Lower lobe of right lung (tissue), 2 donors: ENCODE measurements at places on chromosomes 4 and X.

GRCh38 chr4:128827296-128827695, 17.8 kb downstream of the JADE1 start:
- H3K27ac ChIP-seq = no peak overlapping the region
- H3K4me1 ChIP-seq = peaks cover 48% of the 10 kb centered on the region
- H3K36me3 ChIP-seq = peaks cover 6% of the 10 kb centered on the region
- H3K4me3 ChIP-seq = no peak overlapping the region

GRCh38 chr4:6058531-6059374, 40.5 kb upstream of the C4orf50 start:
- no peak for DNase-seq
- no peak overlapping the region for H3K4me3 ChIP-seq
- no peaks in the 10 kb centered on the region for H3K27me3 ChIP-seq
- H3K36me3 ChIP-seq = no peaks in the 10 kb centered on the region
- H3K4me1 ChIP-seq = no peaks in the 10 kb centered on the region

DNA sequence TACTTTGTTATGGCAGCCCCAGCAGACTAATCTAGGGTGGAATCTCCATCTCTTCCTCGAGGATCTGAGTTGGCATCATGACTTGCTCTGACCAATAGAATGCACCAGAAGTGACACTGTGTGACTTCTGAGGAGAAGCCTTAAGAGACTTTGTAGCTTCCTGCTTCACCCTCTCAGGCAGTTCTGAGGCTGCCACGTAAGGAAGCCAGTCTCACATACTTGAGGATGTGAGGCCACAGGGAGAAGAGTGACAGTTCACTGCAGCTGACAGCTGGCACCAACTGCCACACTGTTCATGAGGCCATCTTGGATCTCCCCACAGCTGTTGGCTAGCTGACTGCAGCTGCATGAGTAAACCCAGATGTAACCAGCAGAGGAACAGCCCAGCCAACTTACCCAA, 29.3 kb upstream of the BCOR start:
- no peaks in the 10 kb centered on the region for H3K4me1 ChIP-seq
- H3K27me3 ChIP-seq = no peaks in the 10 kb centered on the region
- DNase-seq = no peak
- H3K27ac ChIP-seq = no peak overlapping the region

DNA sequence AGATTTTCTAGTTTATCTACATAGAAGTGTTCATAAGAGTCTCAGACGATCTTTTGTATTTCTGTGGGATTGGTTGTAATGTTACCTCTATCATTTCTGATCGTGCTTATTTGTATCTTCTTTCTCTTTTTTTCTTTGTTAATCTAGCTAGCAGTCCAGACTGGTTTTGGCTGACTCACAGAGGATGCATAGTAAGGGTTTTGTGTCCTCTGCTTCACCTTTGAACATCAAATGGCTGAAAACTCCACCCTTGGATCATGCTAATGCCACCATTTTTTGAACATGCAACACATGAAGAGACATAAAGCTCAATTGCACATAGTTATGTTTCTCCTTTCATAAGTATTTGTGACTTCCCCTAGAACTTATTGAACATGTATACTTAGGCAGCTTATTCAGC, 22.8 kb downstream of the TMPRSS11A start:
- no peak overlapping the region for H3K4me3 ChIP-seq
- H3K36me3 ChIP-seq = no peaks in the 10 kb centered on the region
- no peaks in the 10 kb centered on the region for H3K27me3 ChIP-seq
- no peak for DNase-seq
- no peaks in the 10 kb centered on the region for H3K4me1 ChIP-seq
- no peak overlapping the region for H3K27ac ChIP-seq

DNA sequence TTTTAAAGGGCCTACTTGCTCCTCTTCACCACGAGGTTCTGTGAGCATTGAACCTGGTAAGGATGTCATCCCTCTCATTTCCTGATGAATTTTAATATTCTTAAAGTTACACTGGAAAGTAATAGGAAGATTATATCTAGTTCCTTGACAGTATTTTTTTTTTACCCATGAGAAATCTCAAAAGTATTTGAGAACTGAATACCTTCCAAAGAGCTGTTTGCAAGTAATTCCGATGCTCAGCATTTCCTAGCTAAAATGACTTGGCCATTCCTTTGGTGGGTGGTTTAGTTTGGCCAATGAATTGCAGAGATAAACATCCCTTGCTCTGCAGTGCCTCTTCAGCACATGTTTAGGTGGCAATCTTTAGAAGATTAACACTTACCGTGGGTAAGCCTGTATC, 110.2 kb upstream of the WDR1 start:
- no peaks in the 10 kb centered on the region for H3K27me3 ChIP-seq
- H3K4me3 ChIP-seq = no peak overlapping the region
- H3K4me1 ChIP-seq = no peaks in the 10 kb centered on the region
- H3K36me3 ChIP-seq = no peaks in the 10 kb centered on the region
- H3K27ac ChIP-seq = no peak overlapping the region

DNA sequence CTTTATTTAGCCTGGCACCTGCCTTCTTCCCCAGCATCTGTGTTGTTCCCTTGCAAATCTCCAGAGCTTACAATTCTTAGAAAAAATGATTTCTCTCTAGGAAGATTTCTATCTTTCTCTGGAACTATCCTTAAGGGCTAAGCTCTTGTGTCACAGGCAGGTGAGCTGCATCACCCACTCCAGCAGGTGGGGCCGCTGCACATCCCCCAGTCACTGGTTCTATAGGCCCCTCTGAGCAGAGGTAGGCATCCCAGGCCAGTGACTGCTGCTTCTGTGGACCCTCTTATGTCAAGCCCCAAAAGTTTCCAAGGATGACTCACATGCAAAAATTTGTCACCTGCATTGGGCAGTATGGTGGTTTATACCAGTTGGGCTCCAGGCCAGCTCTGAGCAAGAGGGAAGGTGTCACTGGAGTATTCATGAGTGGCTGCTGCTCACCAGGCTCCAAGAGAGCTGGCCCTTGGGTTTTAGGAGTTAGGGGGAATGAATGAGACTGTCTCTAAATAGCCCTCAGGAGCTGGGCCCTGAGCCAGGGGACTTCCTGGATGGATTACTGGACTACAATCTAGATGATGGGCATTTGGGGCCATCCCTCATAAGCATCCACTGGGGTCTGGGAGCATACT, 208.1 kb upstream of the EOLA2 start:
- no peak overlapping the region for H3K27ac ChIP-seq
- H3K27me3 ChIP-seq = no peaks in the 10 kb centered on the region
- H3K4me1 ChIP-seq = no peaks in the 10 kb centered on the region

- no peak overlapping the region for H3K4me3 ChIP-seq
- H3K27me3 ChIP-seq = no peaks in the 10 kb centered on the region
- H3K27ac ChIP-seq = peak overlapping the region; percentile 42
- H3K4me1 ChIP-seq = peaks cover 22% of the 10 kb centered on the region
- no peaks in the 10 kb centered on the region for H3K36me3 ChIP-seq
These were observed 73.1 kb downstream of the MTHFD2L start for GRCh38 chr4:74230902-74231499.

DNA sequence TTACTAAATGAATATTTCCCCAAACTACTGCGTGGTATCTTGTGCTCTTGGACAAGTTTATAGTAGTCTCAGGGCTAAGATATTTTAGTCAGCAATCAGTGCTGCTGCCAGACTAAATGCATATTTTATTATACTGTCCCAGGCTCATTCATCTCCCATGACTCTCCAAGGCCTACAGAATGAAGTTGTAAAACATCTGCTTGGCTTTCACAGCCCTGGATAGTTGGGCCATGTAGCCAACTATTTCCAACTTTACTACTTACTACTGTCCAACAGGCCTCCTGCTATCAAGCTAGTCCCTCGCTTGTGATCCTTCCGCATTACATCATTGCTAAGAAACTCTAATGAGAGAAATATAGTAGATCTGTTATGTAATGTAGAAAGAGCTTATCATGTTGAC, 31.4 kb downstream of the MAGEB16 start:
- no peak overlapping the region for H3K27ac ChIP-seq
- H3K27me3 ChIP-seq = no peaks in the 10 kb centered on the region
- no peaks in the 10 kb centered on the region for H3K4me1 ChIP-seq
- no peak overlapping the region for H3K4me3 ChIP-seq
- DNase-seq = no peak

GRCh38 chr4:174522183-174523024, at the start of gene HPGD:
Gene HPGD, minus strand, starts transcription at chr4:174522488. Its CDS starts 37 bp downstream, at chr4:174522451.
- H3K4me3 ChIP-seq = peak within 1 kb of the TSS; percentile 71
- H3K27ac ChIP-seq = peak within 1 kb of the TSS; percentile 87
- no peaks in the 10 kb centered on the region for H3K36me3 ChIP-seq
- peak; percentile 88 for DNase-seq
- peaks cover 11% of the 10 kb centered on the region for H3K4me1 ChIP-seq

GRCh38 chrX:16124201-16124600, 836 bp downstream of the GRPR start:
- DNase-seq = no peak
- no peak overlapping the region for H3K27ac ChIP-seq
- H3K27me3 ChIP-seq = no peaks in the 10 kb centered on the region
- H3K4me3 ChIP-seq = no peak overlapping the region
- no peaks in the 10 kb centered on the region for H3K4me1 ChIP-seq

GRCh38 chrX:66815227-66815626, 176.3 kb upstream of the EDA2R start:
- no peaks in the 10 kb centered on the region for H3K36me3 ChIP-seq
- no peak overlapping the region for H3K4me3 ChIP-seq
- no peaks in the 10 kb centered on the region for H3K27me3 ChIP-seq
- H3K27ac ChIP-seq = no peak overlapping the region
- no peaks in the 10 kb centered on the region for H3K4me1 ChIP-seq
- DNase-seq = no peak

DNA sequence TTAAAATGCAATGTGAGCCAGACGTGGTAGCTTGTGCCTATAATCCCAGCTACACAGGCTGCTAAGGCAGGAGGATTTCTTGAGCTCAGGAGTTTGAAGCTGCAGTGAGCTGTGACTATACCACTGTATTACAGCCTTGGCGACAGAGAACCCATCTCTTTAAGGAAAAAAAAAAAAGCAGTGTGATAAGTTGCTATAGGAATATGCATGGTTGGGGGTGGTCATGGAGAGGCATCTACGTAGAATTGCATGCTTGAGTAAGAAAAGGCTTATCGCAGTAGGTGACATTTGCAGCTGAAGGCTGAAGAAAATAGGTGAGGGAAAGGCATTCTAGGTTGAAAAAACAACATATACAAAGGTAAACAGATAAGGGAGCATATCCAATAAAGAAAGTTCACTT, 4.1 kb downstream of the DIAPH2 start:
- H3K36me3 ChIP-seq = no peaks in the 10 kb centered on the region
- H3K27me3 ChIP-seq = no peaks in the 10 kb centered on the region
- H3K27ac ChIP-seq = no peak overlapping the region
- H3K4me3 ChIP-seq = no peak overlapping the region
- no peak for DNase-seq
